ENCODE measurements at places on chromosomes 1 and 21.
A peak's percentile ranks its signal among the peaks of the same experiment; 100 is the strongest.

DNA sequence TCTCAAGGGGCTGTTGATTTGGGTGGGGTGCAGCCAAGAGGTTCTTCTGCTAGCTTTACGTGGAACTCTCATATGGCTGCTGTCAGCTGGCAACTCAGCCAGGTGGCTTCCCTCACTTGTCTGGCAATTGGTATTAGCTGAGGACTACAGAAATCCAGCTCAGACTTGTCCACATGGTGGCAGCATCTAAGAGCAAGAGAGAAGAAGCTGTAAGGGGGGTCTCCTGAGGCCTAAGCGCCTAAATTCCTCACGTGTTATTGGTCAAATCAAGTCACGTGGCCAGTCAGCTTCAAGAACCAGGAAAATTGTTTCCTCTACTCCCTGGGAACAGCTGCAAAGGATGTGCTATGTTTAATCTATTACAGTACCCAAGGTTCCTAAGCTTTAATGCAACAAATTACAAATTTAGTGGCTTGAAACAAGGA lies 4.2 kb upstream of the DYRK3 start:
- DNase-seq = peak; percentile 85

GRCh38 chr1:48039088-48040054 lies 42.2 kb upstream of the TRABD2B start:
- DNase-seq = no peak

DNA sequence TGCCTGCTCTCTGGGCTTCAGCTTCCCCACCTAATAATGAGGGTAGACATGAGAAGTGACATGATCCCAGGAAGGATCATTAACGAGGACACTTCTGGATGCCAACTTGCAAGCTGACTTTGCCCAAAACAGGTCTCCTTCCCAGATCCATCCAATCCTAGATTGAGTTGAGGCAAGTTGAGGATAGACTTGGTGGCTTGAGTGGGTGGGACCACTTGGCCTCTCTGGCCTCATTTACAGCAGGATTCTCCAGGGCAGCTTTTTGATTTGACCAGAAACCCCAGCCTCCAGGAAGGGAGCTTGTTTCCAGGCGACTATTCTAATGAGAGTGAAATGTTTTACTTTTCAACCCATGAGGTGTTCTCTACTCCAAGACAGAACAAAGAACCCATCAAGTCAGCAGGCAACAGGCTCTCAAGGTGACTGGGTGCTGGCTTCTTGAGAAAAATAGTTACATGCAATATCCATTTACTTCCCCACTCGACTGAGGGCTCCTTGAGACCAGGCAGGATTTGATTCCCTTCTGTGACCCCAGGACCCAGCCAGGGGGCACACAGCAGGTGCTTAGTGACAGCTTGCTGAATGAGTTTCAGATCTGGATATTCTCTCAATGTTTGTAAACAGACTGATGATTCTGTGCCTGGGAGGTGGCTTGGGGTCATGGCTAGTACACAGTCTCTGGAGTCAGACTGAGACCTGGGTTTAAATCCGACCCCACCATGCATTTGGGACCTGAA lies 128.2 kb downstream of the DMRTB1 start:
- no peak for DNase-seq

DNA sequence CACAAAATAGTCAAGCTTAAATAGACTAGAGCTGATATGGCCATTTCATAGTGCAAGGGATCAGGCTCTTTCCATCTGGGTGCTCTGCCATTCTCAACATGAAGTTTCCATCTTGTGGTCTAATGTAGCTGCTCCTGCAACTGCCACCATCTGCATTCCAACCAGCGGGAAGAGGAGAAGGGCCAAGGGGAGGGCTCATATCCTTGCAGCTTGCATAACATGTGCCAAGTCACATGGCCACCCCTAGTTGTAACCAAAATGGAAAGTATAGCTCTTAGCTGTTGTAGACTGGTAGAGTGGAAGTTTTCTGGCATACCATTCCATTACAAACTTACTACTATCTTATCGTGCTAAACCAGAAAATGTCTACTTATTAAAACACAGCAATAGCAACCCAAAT lies 38.9 kb upstream of the IVNS1ABP start:
- DNase-seq = peak; percentile 12

DNA sequence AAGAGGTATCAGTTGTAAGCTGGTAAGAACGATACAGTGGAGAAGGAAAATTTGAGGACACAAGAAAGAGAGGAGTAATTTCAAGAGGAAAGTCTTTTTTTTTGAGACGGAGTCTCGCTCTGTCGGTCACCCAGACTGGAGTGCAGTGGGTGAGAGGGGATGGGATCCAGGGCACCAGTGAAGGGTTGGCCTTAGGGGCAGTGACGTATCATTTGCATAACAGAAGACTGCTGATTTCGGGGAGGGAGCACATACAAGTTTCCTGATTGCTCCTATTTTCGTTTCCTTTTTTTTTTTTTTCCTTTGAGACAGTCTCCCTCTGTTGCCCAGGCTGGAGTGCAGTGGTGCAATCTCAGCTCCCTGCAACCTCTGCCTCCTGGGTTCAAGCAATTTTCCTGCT lies 4.2 kb downstream of the S100A13 start:
- no peak for DNase-seq

DNA sequence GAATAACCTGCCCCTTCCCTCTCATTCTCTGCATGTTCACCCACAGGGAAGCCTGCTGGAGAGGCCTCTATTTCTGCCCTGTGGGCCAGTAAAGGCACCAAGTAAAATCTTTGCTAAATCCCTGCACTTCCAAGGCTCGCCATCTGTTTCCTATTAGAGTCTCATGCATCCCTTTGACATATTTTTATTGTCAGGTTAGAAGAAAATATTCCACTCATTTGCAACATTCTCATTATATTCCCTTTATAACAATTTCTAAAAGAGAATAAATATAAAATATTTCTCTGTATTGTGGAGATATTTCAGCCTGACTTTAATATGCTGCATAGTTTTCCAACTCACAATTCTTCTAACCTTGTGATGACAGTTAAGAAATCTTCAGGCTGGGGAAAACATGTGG lies 340.4 kb upstream of the VAMP3 start:
- peak; percentile 68 for DNase-seq

DNA sequence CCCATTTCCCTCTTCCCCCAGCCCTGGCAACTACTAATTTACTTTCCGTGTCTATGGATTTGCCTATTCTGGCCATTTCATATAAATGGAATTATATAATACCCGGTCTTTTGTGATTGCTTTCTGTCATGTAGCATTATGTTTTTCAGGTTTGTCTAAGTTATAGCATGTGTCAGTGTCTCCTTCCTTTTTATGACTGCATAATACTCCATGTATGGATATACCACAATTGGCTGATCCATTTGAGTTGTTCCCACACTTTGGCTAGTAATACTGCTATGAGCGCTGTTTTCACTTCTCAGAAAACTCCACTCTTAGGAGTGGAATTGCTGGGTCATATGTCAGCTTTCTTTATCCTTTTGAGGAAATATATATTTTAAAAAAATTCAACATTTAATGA lies 53.7 kb downstream of the HUNK start:
- DNase-seq = no peak

GRCh38 chr1:71104417-71104816 lies 23.6 kb upstream of the ZRANB2 start:
- DNase-seq = no peak

GRCh38 chr1:236201786-236202185 lies 59.4 kb downstream of the GPR137B start:
- DNase-seq = no peak

GRCh38 chr1:36239941-36240637 lies 15.8 kb downstream of the THRAP3 start:
- DNase-seq = no peak

DNA sequence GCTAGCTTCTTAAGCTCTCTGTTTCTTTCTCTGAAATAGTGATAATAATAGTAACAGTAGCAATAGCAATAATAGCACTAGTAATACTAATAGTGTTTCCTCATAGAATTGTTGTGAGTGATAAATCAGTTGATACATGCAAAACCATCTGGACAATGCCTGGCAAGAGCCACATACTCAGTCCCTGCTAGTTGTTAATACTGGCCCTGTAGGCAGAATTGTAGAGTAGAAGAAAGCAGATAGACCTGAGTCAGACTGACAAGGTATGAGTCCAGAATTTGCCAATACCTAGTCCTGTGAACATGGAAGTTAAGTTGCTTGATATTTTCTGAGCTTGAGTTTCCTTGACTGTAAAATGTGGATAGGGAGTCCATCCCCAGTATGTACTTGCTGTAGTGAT lies 171.9 kb downstream of the C1orf21 start:
- DNase-seq = peak; percentile 11

- DNase-seq = no peak
Observed at GRCh38 chr1:234722270-234722704, 112.3 kb upstream of the IRF2BP2 start.

GRCh38 chr21:46027851-46028493 lies 46.4 kb downstream of the COL6A1 start:
- DNase-seq = peak; percentile 92

DNA sequence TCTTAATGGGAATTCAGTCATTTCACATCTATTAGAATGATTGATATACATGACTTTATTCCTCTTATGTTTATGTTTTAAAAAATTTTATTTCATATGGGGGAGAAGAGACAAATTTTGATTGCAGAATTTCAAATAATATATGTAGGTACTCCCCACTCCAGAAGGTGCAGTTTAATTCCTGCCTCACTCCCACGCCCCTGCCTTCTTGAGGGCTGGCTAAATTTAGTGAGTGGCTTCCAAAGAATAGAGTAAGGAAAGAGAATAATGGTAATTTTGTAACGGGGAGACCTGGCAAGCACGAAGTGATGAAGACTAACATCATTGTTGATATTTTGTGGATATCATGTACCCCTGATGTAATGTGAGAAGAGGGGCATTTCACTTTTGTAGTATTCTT lies 94.7 kb upstream of the FAM78B start:
- DNase-seq = no peak

DNA sequence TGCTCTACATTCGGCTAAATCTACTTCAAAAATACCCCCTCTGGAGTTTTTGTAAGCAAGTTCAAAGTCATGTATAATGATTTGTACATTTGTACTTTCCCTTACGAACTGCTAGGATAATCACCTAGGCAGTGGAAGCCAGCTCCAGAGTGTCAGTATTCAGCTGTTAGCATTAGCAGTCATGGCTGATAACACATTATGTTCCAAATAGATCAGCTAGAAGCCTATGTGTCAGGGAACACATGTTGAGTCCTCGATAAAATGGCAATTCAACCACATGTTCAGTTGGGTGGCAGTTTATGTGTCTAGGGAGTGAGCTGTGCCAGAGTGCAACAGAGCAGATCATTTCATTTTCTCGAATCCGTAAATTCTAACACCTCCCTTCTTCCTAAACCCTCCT lies 65.8 kb upstream of the KRTAP11-1 start:
- no peak for DNase-seq

DNA sequence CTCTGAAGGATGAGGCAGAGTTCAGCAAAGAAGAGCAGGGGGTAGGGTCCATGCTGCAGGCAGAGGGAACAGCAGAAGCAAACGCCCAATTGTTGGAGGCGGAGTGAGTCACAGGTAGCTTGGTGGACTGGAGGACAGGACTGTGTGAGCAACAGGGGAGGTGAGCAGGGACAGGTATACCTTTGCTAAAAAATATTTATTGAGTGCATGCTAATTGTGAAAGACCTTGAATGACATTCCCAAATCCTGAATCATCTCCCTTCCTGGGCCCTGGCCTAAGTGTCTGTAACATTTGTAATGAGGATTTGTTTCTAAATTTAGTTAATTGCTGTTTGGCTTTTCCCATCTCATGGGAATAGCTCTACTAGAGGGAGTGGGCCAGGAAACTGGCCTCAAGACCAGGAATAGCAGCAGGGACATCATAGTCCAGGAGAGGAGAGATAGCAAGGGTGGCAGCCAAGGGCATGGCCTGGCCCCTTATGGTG lies 123.7 kb downstream of the FOXD2 start:
- DNase-seq = peak; percentile 15

- peak; percentile 28 for DNase-seq
Observed at GRCh38 chr1:229271448-229272159, 693 bp downstream of the RAB4A start.

DNA sequence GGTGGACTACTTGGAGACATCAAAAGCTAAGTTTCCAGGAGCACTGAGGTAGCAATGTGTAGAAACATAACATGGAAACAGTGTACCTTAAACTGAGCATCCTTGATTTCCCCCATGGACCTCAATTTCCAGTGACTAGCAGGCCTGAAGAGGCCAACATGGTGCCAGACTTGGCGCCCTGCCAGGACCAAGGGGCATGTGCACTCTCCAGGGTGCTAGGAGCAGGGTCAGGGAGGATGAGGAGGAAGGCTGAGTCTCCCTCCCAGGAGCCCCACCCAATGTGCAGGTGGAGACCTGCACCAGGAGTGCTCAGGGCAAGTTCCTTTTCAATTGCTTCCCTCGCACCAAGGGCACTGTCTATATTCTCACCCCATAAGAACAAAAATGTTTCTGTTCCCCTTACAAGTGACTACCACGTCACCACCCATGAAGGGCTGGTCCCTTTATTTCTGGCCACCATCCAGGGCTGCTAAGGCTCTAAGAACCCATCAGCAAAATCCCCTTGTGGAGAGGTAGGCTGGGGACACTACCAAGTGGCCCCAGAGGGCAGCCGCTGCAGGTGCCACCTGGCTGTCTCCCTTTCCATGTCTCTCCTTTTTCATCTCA lies 39.2 kb downstream of the MX1 start:
- no peak for DNase-seq

GRCh38 chr1:219461981-219462400 lies 150.9 kb downstream of the ZC3H11B start:
- no peak for DNase-seq

DNA sequence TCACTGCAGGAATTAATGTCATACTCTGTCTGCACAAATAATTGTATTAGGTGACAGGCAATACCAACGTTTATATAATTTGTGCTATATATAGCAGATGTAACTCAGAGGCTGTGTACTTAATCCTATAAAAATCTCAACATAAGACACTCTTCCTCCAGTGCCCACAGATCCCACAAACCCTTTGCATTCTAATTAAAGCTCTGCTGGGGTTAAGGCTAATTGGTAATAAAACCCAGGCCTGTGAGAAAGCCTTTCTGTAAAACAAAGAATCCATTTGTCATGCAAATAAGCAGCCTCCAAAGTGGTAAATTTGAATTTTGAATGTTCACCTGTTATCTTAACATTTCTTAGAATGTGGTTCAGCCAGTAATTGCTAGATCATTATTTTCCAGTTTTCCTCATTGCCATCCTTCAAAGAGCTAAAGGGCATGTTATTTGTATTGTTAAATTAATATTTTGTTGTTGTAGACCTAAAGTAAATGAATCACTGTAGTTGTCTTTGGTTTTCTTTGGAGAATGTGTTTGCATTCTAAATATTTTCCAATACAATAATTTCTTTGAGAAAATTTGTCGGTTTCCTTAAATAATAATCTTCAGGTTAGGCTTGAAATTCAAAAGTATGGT lies 46.3 kb upstream of the PRDX6 start:
- no peak for DNase-seq

- DNase-seq = peak; percentile 66
Observed at GRCh38 chr1:32774950-32775634, 42.1 kb downstream of the YARS1 start.

All from AG10803 (cell line).